ENCODE measurements at places on chromosomes 7 and 10. TPM values are rescaled to one million over a fixed set of nuclear protein-coding genes. Genes with fewer than 3 reads are reported as not detected.

NOS3 gene
- 0.20 TPM for total RNA-seq

AKR1B15 gene
- not detected for total RNA-seq

AKR1C4 gene
- total RNA-seq: not detected

ARHGEF35 gene
- 0.76 TPM for total RNA-seq

COL1A2 gene
- total RNA-seq: 218 TPM

MBL2 gene
- total RNA-seq: not detected

ADGRA1 gene
- total RNA-seq: not detected

PNLIPRP2 gene
- not detected for total RNA-seq

ADRB1 gene
- total RNA-seq: not detected

C10orf53 gene
- not detected for total RNA-seq

PPIA gene
- 6,806 TPM for total RNA-seq

SDK1 gene
- total RNA-seq: not detected

FAM25C gene
- total RNA-seq: not detected

AKR1C8 gene
- not detected for total RNA-seq

MYL10 gene
- not detected for total RNA-seq

DNA sequence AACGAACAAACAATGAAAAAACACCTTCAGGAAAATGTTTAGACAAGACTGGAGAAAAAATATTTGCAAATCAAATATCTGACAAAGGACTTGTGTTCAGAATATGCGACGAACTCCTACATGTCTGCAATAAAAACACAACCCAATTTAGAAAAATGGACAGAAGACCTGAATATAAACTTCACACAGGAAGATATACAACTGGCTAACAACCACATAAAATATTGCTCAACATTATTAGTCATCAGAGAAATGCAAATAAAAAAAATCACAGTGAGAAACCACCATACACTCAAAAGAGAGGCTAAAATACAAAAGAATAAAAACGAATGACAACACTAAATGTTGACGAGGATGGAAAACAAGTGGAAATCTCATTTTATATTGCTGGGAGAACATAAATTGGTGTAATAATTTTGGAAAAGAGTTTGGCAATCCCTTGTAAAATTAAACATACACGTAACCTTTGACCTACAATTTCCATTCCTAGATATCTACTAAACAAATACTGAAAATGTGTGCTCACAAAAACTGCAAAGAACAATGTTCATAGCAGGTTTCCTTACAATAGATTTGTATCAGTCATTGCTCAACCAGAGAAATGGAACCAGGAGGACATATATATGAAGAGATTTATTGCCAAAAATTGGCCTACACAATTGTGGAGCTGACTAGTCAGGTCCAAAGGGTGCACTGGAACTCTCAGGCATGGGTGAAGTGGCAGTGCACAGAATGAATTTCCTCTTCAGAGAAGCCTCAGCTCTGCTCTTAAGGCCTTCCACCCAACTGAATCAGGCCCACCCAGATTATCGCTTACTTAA, 82.9 kb upstream of the OGDHL start:
- no peak for DNase-seq

- DNase-seq: no peak
These were observed 170.5 kb downstream of the C1GALT1 start for GRCh38 chr7:7352845-7353244.

DNA sequence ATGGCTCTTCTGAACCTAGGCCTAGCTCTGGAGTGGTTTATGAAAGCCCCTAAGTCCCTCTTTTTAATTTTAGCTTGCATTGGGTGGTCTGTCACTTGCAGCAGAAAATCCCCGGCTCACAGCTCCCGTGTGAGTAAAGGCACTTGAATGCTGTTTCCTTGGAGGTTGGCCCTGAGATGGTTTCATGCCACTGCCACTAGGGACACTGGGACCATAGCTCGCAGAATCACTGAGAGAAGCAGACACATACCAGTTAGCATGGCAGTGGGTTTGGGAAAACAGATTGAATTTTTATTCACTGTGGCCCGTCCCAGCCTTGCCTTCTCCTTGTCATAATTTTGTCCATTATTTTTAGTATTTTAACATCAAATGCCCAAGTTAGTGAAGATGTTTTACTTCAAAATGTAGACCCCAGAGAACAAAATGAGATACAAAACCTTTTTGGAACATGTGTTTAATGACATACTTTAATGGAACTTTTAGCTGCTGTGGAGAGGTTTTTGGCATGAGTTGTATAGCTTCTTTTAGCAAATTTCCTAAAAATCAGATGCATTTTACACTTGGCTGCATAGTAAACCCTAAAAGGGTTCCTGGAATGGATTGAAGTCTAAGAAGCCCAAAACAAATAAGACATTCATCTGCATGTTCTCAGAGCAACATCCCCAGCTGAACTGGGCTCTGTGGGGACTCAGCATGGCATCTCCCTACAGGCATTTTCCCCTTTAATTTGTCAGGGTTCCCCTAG, 259.7 kb upstream of the PITRM1 start:
- DNase-seq: no peak

GRCh38 chr7:90677486-90678404, 81.6 kb downstream of the CDK14 start:
- DNase-seq: peak; percentile 43

DNA sequence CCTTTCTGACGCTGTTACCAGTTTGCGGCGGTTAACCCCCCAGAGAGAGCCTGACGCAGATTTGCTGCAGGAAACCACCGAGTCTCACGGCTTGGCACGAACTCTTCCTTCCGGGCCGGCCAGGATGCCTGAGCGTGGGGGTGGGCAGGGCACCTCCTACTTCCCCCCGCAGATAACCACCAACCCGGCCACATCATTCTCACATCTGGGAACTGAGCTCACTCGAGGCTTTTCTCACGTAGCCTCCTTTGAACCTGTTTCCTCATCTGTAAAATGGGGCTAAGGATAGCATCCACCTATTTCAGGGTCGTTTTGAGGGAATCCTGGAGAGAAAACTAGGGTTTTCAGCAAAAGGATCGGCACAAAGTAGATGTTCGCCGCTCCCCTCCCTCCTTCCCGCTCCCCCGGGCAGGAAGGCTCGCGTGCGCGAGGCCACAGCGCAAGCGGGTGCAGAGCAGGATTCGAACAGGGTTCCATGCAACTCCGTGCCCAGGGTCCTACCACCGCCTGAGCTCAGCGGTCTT, 23.6 kb downstream of the DDIT4 start:
- peak; percentile 95 for DNase-seq

DNA sequence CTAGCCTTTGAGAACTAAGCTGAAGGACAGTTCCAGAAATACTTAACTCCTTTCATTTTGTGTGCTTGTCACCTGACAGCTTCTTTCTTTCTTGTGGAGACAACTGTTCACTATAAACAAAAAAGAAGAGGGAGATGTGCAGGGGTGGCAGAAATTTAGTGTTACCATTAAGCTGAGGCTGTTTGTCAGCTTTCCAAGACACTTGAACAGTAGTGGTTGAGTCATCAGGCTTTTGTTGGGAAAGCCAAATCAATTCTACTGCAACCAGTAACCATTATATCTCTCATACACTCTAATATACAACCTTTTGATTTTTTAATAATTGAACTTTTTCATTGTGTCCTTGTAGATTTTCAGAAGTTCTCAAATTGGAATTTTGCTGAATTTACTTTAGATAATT, 75.3 kb downstream of the POLL start:
- DNase-seq: peak; percentile 31

GRCh38 chr7:1987591-1988532, 244.9 kb downstream of the MAD1L1 start:
- DNase-seq: no peak

- DNase-seq: no peak
These were observed 76.7 kb downstream of the CFAP58 start for GRCh38 chr10:104430360-104430759.

GRCh38 chr7:95736635-95737034, 35.7 kb upstream of the DYNC1I1 start:
- no peak for DNase-seq

DNA sequence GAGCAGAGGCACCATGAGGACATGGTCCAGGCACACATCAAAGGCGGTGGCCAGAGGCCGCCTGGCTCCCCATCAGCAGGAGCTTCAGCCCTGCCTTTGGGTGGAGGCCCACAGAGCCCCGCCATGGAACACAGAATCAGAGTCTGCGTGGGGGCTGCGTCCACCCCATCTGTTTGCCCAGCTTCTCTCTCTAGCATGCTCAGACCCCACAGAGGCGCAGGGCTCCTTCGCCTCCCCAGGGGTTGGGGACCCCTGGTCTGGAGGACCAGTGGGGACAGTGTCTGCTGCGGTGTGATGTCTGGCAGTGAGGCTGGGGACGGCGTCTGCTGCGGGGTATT, 321.9 kb downstream of the PTPRN2 start:
- DNase-seq: no peak

DNA sequence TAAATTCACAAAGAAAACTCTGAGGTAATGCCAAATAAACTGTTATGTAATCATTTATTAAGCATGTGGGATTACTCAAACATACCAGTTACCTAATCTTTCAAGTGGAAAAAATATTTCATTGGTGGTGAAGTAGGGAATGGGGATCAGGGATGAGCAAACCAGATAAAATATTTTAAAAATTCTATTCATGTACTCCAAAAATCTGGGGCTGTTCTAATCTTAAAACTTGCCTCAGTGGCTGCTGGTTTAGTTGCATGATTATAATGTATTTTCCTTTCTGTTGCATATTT, 19.5 kb downstream of the LMOD2 start:
- no peak for DNase-seq

GRCh38 chr10:68665841-68666240, 55.2 kb upstream of the CCAR1 start:
- peak; percentile 10 for DNase-seq

- no peak for DNase-seq
These were observed 28.5 kb upstream of the HDAC9 start for GRCh38 chr7:18467011-18467410.

GRCh38 chr7:66507764-66508296, 120.9 kb upstream of the KCTD7 start:
- no peak for DNase-seq

DNA sequence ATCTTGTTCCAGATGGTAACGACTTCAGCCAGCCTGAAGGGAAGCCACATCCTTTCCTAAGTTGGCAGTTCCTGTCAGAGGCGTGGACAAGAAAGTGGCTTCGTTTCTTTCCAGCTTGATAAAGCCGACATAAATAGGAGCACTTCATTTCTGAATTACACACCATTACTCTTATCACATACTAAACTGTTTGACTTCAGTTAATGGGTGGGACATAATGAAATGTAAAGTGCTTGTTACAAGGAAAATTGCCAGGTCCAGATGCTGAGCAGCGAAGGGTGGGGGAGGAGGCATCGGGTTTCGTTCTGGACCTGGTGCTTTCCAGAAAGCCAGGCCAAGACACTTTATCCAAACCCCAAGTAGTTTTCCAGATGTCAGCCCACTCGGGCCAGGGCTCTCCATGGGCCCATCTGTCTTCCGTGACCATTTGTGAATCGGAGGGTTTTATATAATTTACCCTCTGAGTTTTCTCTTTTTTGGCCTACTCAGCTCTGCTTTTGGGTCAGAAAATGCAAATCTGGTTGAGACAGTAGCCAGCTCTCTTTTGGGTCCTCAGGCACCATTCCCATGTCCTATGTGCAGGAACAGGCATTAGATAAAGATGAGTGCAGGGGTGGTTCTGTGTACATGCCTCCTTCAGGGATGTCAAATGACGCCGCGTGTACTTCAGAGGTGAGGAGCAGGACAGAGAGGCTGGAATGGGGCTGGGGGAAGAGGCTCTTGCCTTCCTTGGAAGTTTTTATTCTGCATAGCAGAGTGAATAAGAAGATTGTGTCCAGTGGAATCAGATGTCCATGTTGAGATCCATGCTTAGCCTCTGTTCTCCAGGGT, 90.2 kb downstream of the TACC2 start:
- no peak for DNase-seq

DNA sequence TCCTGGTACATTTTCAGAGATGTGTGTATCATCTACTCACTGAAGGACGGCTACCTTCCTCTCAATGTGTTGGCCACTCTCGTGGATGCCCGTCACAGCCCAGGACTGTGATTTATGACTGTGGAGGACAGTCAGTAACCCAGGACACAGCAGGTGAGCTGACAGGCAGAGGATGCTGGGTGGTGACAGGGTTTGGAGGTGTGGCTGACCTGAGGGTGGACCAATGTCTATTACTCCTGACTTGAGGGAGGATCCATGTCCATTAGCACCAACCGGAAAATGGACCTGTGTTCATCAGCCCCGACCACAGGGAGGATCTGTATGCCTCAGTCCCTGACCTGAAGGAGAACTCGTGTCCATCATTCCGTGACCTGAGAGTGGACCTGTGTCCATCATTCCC, 96.1 kb downstream of the ADCY1 start:
- DNase-seq: no peak

GRCh38 chr7:156222151-156222550, 409.9 kb upstream of the SHH start:
- no peak for DNase-seq

DNA sequence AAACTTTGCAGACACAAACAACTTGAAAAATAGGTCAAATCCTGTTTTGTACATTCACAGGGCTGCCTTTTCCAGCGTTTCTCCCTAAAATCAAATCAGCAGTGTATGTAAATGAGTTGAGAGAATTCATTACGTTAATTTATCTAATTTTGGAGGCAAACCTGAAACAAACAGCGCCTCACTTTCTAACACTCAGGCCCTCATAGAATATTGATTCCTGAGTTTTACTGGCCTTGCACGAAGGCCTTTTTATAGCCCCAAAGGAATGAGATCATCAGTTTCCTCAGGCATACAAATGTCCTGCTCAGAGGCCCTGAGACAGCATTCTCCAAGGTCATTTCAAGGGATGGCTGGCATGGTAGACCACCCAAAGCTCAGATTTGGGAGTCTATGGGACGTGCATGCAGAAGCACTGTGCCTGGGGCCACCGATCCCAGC, 131.7 kb upstream of the CHST15 start:
- no peak for DNase-seq

- DNase-seq: no peak
These were observed 61.6 kb downstream of the CYP51A1 start for GRCh38 chr7:92072708-92073107.

DNA sequence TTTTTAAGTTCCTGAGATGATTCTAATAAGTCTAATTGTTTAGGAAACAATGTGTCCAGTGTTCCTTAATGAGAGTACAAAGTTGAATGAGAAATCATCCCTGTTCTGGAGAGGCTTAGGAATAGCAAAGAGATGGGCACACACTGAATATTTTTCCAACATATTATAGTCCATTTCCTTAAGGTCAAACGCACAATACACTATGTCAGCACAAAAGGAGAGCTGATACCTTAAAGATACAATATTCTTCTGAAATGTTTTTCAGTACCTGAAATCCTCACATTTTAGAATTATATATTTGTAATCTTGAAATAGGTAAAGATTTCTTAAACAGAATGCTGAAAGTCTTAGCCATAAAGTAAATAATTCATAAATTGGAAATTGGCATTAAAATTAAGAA, 183.2 kb downstream of the GRM3 start:
- DNase-seq: no peak

DNA sequence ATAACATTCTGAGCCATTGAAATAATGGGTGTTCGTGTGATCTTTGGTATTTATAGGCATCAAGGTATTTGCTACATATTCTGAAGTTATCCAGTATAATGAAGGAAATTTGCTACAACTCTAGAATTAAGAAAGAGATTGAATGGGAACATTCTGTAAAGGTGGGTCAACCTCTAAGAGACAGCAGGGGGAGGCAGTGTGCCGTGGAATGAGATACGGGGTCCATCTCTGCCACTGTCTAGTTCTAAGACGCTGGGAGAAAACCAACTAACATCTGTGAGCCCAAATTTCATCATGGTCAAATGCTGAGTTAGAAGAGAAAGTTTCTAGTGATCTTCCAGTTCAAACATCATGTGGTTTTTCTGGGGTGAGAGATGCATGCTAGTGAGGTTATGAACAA, 368.9 kb downstream of the SORCS1 start:
- DNase-seq: peak; percentile 2

GRCh38 chr10:29870522-29871044, 188.8 kb downstream of the JCAD start:
- no peak for DNase-seq

GRCh38 chr7:23230641-23231101, 15.9 kb upstream of the GPNMB start:
- DNase-seq: no peak
